ENCODE measurements at places on chromosomes 13 and 19.

DNA sequence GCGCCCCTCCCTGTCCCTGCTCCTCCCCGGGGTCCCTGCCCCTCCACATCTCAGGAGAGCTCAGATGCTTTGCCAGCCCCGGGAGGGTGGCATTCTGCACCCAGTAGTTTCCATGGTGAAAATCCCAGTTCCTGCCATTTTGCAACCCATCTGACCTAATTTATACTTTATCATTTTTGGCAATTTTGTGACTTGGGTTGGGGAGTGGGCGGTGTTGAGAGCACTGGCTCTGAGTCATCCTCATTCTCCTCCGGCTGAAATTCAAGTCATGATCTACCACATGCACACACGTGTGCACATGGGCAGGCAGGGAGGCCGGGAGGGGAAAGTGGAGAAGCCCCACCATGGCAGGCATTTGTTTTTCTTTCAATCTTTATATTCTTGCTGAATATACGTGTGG is 208.6 kb downstream of the URI1 start:
- no peak for DNase-seq

DNA sequence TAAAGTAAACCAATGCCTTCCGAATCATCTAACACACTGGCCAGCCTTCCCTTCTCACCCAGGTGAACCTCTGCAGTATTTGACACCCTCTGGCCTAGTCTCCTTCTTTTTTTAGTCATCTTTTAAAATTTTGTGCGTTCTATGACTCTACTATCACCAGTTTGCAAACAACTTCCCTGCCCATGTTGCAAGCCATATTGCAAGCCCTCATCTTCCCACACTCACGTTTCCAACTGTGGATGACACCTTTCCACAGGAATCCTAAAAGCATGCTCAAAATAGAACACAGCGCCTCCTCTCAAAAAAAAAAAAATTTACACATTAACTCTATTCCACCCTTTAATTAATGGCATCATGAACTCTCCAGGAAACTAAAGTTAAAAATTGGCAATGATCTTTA is 440.1 kb downstream of the EFNB2 start:
- DNase-seq = no peak

GRCh38 chr13:39144941-39145533 is 106.8 kb downstream of the NHLRC3 start:
- DNase-seq = peak; percentile 83

DNA sequence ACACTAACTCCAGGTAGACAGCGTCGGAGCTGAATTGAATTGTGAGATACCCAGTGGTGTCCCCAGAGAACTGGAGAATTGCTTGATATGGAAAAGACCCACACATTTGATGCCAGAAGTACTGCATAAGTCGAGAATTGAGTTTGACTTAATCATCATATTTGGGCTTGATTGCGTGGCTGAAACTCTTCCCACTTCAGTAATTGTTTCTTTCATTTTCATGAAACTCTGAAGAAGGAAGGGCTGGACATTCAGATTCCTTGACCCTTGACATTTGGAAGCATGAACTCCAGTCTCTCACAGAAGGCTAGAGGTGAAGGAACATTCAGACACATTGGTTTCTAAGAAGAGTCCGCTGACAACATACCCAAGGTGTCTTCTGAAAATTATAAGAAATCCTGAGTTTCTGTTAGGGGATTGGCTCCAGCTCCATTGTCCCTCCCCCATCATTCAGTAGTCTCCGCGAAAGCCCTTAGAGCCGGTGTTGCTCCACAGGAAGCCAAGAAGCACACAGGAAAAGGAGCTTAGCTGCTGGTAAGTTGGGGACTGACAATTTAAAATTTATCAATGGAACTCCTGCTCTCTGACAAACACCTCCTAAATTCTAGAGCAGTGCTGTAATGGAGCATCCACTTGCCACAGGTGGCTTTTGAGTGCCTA is at the start of gene FPR2:
FPR2 (plus strand) TSS at position 484 of the 660 bp plus-strand sequence. CDS start 7,479 bp downstream, outside the sequence.
- DNase-seq = no peak

- DNase-seq = peak; percentile 42
These were observed 3.7 kb downstream of the HRC start for GRCh38 chr19:49151267-49152118.

GRCh38 chr19:16428372-16429036 is 43.3 kb downstream of the EPS15L1 start:
- no peak for DNase-seq

- DNase-seq = no peak
These were observed 46.9 kb downstream of the PAN3 start for GRCh38 chr13:28185256-28185655.

GRCh38 chr13:110434629-110435028 is 126.9 kb downstream of the RAB20 start:
- DNase-seq = no peak

DNA sequence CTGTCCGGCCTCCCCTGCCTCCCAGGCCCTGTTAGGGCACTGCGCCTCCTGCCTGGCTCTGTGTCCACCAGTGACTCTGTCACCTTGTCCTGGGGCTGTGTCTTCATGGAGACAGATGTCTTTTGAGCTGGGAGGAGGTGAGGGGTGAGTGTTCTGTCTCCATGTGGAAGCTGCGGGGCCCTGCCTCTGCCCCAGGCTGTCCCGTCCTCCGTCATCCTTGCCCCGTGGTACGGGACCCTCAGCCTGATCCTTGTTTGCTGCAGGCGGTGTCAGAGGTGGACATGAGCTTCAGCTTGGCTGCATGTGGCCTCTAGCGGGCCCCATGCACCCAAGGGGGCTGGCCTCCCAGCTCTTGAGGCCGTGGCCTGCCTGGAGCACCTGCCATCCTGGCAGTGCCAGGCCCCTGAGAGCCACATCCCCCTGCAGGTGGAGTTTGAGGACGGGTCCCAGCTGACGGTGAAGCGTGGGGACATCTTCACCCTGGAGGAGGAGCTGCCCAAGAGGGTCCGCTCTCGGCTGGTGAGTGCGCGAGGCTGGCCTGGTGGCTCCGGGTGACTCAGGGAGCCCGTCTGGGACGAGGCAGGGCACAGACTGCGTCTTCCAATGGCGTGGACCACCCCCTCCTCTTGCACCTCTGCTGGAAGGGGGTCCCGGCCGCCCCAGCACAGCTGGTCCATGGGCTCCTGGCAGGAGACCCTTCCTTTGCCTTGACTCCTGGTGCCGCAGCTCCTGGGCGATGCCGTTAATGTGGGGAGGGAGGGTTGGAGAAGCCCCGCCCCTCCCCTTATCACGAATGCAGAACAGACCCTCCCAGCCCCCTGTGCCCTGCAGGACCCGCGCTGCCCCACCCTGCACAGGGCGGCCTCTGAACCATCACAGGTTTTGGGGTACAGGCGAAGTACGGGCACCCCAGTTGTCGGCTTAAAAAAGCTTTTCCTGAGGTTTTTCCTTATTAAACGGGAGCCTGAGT is 181.3 kb downstream of the KDM4B start:
- no peak for DNase-seq

DNA sequence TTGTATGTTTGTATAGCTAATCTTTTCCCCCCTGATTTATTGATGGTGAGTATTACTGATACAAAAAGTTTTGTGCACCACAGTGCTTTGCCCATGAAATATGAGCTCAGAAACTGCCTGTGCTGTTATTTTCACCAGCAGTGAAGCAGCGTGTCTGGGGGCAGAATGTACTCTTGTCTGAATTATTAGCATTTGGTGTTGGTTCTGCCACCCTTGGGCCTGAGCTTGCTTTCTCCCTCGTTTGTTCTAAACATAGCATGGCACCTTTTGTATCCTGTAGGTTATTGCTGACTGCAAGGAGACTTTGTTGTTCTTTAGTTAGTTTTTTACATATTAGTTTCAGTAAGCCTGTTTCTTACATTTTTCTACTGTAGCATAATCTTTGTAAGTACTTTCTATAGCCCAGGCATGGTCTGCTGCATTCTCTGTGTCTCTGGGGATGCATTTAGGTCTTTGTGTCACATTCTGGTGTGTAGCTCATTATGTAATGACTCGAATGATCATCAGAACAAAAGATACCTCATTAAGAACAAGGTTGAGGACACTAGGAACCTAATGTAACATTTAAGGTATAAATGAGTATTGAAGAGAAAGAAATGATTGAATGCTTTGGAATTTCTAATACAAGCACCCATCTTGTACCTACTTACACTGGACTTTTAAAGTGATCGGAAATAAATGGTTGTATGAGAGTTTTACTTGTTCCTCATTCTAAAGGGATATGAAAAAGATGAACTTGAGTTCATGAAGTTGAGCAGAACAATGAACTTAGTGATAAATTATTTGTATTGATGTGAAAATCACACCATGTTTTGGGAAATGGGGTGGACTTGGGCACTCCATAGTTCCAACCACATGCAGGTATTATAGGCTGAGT is 50.3 kb upstream of the GPI start:
- no peak for DNase-seq

DNA sequence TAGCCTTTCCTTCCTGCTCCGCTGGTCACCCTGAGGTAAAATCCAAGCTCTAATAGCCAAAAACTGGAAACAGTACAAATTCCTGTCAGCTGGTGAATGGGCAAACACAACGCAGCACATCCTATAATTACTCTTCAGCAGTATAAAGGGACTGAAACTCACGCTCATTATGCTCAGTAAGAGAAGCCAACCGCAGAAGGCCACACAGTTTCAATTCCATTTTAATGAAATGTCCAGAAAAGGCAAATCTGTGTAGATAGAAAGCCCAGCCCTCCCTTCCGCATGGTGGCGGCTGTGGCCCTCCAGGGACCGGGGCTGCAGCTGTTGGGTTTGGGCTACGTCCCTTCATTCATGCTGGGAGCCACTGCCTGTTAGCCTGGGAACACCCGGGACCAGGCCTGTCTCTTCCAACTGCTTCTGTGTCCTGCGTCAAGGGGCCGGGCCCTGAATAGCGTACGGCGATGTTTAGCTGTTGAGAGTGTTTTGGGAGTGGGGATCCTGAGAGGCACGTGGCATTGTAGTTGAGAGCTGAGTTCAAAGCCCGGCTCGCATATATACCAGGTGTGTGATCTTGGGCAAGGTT is 23.5 kb downstream of the NKPD1 start:
- no peak for DNase-seq

DNA sequence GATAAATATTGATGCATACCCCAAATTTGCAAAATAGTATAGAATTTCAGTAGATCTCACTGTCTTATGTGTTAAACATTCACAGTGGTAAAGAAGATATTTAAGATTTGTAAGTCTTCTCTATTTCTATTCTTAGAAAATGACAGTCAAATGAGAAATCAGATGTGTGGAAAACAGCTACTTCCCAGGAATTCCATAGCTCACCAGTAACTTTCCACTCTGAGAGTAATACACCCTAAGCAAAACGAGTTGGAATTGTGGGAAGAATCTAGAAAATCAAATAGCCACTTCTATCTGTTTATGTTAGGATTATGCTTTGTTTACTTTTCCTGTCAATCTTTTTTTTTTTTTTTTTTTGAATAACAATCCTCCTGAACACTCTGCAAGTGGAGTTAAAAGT is 69.1 kb downstream of the FLT1 start:
- DNase-seq = no peak

DNA sequence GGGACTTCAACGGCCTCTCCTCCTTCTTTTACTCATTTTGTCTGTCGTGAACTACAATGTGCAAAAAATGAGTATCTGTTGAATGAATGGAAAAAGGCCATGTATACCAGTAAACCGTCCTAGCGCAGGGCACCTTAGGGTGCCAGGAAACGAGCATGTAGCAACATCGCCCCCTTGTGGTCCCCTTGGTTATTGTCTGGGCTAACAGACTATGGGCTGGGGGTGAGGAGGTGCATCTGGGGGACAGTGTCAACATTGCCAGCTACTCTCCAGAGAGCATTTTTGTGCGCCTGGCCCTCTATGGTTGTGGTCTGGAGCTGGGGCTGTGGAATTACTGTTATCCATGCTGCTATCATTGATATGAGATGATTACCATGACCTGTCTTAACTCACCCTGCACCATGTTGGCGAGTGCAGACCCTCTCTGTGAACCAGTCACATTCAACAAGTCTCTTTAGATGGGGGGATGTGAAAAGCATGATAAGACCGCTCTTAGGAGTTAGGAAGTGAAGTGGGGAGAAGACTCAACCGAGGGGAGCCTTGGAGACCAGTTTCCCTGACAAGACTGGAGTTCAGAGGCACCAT is 22.8 kb upstream of the SIGLEC11 start:
- peak; percentile 51 for DNase-seq

- DNase-seq = no peak
These were observed 153.5 kb upstream of the KLF12 start for GRCh38 chr13:74287724-74288169.

- peak; percentile 27 for DNase-seq
These were observed 31.1 kb downstream of the RDH8 start for GRCh38 chr19:10044390-10044789.

DNA sequence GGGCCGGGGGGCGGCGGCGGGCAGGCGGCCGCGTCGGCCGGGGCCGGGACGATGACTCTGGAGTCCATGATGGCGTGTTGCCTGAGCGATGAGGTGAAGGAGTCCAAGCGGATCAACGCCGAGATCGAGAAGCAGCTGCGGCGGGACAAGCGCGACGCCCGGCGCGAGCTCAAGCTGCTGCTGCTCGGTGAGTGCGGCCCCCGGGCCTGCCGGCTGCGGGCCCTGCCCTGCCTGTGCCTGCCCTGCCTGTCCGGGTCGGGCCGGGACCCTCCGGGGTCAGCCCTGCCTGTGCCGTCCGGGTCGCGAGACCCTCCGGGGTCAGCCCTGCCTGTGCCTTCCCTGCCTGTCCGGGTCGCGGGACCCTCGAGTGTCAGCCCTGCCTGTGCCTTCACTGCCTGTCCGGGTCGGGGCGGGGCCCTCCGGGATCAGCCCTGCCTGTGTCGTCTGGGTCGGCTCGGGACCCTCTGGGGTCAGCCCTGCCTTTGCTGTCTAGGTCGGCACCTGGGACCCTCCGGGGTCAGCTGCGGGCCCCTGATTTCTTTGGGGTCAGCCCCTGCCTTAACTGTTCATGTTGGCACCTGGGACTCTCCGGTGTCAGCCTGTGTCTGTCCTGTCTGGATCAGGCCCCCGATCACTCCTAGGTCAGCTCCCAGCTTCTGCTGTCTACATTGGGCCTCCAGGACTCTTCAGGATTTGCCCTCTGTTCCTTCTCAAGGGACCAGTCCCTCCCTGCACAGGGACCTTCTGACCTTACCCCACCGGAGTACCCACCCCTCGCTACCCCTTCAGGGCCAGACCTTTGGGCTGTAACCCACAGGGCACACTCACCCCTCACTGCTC is 659 bp downstream of the GNA11 start:
- peak; percentile 25 for DNase-seq

DNA sequence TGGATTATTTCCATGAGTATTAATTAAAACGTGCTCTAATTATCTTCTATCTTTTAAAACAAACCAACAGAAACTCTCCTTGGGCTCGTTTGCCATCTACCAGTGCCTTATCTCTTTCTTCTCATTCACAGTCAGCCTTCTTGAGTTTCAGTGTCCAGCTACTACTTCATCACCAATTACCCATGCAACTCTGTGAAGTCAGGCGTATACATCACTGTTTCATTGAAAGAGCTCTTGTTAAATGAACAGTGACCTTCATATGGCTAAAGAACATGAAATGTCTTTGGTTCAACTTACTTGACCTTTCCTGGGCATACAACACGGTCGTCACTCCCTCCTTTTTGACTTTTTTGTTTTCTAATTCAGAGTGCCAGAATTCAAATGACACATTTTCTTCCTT is 5.2 kb upstream of the IFT88 start:
- no peak for DNase-seq
